ENCODE measurements at places on chromosomes 7 and 10. TPM values are rescaled to one million over a fixed set of nuclear protein-coding genes. Genes with fewer than 3 reads are reported as not detected.

HMX3 gene
- not detected for total RNA-seq

GRCh38 chr10:98349508-98349922 lies 65.5 kb downstream of the PYROXD2 start:
- no peak for DNase-seq
- no peak overlapping the region for H3K27ac ChIP-seq
- peaks cover 15% of the 10 kb centered on the region for H3K4me1 ChIP-seq
- H3K36me3 ChIP-seq = peaks cover 3% of the 10 kb centered on the region

DNA sequence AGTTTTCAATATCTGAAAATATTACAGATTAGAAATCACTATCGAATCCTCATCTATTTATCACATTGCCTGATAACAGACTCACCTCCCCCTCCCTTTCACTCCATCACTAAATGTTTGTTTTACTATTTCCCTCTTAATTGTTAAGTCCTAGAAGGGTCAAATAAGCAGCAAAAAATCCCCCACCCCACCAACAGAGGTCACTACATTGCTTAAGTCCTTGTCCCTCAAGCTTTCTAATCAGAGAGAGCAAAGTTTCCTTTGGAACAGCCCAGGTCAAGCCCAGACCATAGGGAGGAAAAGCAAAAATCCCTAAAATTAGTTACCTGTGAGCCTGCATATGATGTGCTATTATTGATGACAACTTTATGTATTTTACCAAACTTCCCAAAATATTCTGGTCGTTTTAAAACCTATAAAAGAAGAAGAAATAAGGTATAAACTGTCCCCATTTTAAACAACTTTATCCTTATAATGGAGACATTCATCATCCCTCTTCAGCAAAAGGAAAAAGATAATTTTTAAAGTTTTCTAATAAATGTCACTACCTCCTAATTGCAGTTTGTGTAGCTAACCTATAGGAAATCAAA lies 95.0 kb downstream of the CNOT4 start:
- H3K27me3 ChIP-seq = no peaks in the 10 kb centered on the region
- peak; percentile 2 for DNase-seq
- no peak overlapping the region for H3K27ac ChIP-seq
- no peaks in the 10 kb centered on the region for H3K4me1 ChIP-seq
- no peaks in the 10 kb centered on the region for H3K36me3 ChIP-seq

- H3K27me3 ChIP-seq = no peaks in the 10 kb centered on the region
- H3K4me3 ChIP-seq = no peak overlapping the region
- H3K36me3 ChIP-seq = peaks cover 15% of the 10 kb centered on the region
- no peak overlapping the region for H3K27ac ChIP-seq
- H3K4me1 ChIP-seq = no peaks in the 10 kb centered on the region
- no peak for DNase-seq
These were observed 19.7 kb downstream of the BNIP3 start for GRCh38 chr10:131961777-131962662.

NUPR2 gene
- not detected for total RNA-seq

FAM3C gene
- total RNA-seq = 49.1 TPM

DNA sequence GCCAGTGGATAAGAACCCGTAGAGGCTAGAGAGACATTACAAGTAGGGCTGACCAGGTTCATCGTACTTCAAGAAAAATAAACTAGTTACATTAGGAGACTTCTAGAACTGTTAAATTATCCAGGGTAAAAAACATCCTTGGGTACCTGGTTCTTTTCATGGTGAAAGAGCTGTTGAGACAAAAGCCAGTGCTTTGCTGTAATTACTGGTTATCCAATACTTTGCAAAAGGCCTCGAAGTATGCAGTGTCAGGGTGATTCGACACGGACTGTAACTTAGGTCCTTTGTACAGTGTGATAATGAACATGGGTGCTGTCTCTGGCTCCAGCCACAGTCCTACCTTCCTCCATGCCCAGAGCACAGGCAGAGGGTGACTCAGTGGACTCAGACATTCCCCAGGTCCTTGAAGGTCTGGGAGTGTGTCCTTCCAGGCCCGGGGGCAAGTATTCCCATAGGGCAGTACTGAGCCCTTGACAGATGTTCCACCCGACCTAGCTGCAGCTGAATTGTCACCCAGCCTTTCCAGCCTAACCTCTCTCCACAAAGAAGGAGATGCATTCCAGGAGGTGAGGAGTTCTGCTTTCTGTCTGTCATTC lies 123.6 kb upstream of the TMEM72 start:
- no peaks in the 10 kb centered on the region for H3K36me3 ChIP-seq
- no peak overlapping the region for H3K4me3 ChIP-seq
- no peaks in the 10 kb centered on the region for H3K4me1 ChIP-seq
- no peaks in the 10 kb centered on the region for H3K27me3 ChIP-seq

- no peaks in the 10 kb centered on the region for H3K27me3 ChIP-seq
- no peak overlapping the region for H3K27ac ChIP-seq
- peaks cover 2% of the 10 kb centered on the region for H3K36me3 ChIP-seq
- no peak overlapping the region for H3K4me3 ChIP-seq
- no peak for DNase-seq
These were observed 17.6 kb downstream of the ZDHHC6 start for GRCh38 chr10:112429147-112429546.

DNA sequence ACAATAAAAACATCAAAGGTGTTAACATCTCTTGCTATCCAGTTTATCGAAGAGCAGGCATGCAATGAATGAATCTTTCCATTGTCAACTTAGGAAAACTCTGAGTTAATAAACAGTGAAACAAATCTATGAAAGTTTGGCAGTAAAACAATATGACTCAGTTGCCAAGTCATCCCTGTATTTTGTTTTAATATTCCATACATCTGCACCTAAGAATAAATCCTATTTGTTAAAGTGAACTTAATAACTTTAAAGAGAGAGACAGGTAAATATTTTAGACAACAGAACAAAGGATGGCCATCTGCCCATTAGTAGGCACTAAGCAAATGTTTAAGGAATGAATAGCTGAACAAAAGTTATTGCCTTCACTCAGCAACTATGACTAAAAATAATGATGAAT lies 700.5 kb upstream of the CELF2 start:
- no peaks in the 10 kb centered on the region for H3K4me1 ChIP-seq
- H3K36me3 ChIP-seq = peaks cover 2% of the 10 kb centered on the region
- DNase-seq = no peak
- H3K27me3 ChIP-seq = no peaks in the 10 kb centered on the region

GRCh38 chr10:28577506-28577905 lies 44.6 kb downstream of the WAC start:
- no peak for DNase-seq
- peaks cover 4% of the 10 kb centered on the region for H3K36me3 ChIP-seq
- no peak overlapping the region for H3K27ac ChIP-seq
- H3K4me3 ChIP-seq = no peak overlapping the region
- peaks cover 19% of the 10 kb centered on the region for H3K4me1 ChIP-seq

OGDHL gene
- 10.6 TPM for total RNA-seq

C10orf105 gene
- 0.12 TPM for total RNA-seq

DNA sequence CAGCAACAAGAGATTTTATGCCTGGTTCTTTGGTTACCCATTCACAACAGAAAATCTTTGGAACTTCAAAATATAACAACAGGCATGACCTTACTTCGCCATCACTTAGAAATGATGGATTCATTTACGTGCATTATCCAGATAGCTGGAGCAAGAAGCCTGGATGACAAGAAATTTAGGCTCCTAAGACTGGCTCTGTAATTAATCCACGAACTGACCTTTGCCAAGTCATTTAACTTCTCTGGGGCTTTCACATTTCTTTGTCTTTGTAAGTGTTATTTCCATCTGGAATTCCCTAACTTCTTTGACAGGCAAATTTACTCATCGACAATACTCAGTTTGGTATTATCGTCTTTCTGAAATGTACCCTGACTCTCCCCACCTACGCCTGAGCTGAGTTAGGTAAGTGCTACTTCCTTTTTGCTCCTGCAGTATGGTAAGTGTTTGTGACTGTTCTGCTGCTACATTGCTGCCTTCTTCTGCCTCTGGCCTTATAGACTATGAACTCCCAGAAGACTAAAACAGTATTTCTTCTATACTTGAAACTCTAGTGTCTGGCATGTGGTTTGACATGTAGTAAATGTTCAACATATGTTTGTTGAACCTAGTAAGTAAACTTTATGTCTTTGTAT lies 5.5 kb upstream of the MDFIC start:
- peaks cover 9% of the 10 kb centered on the region for H3K4me1 ChIP-seq
- no peaks in the 10 kb centered on the region for H3K36me3 ChIP-seq
- H3K4me3 ChIP-seq = no peak overlapping the region
- no peak overlapping the region for H3K27ac ChIP-seq
- DNase-seq = no peak

ARMH3 gene
- 24.4 TPM for total RNA-seq
